Neural crest cell (in vitro differentiated cells): ENCODE measurements at places on chromosomes 16 and 17.
A peak's percentile ranks its signal among the peaks of the same experiment; 100 is the strongest.

- no peaks in the 10 kb centered on the region for H3K27me3 ChIP-seq
- peaks cover 26% of the 10 kb centered on the region for H3K4me1 ChIP-seq
- no peak for DNase-seq
- peaks cover 3% of the 10 kb centered on the region for H3K36me3 ChIP-seq
These were observed 3.2 kb upstream of the MRPL58 start for GRCh38 chr17:75009139-75009724.

- no peak overlapping the region for H3K27ac ChIP-seq
- H3K27me3 ChIP-seq, result no peaks in the 10 kb centered on the region
- no peak overlapping the region for H3K4me3 ChIP-seq
These were observed 33.6 kb upstream of the MED13 start for GRCh38 chr17:62098623-62099231.

- H3K36me3 ChIP-seq, result peaks cover 11% of the 10 kb centered on the region
- no peak overlapping the region for H3K27ac ChIP-seq
- no peaks in the 10 kb centered on the region for H3K4me1 ChIP-seq
- peak; percentile 50 for DNase-seq
- H3K27me3 ChIP-seq, result no peaks in the 10 kb centered on the region
These were observed 42.0 kb downstream of the MGAT5B start for GRCh38 chr17:76909971-76910760.

DNA sequence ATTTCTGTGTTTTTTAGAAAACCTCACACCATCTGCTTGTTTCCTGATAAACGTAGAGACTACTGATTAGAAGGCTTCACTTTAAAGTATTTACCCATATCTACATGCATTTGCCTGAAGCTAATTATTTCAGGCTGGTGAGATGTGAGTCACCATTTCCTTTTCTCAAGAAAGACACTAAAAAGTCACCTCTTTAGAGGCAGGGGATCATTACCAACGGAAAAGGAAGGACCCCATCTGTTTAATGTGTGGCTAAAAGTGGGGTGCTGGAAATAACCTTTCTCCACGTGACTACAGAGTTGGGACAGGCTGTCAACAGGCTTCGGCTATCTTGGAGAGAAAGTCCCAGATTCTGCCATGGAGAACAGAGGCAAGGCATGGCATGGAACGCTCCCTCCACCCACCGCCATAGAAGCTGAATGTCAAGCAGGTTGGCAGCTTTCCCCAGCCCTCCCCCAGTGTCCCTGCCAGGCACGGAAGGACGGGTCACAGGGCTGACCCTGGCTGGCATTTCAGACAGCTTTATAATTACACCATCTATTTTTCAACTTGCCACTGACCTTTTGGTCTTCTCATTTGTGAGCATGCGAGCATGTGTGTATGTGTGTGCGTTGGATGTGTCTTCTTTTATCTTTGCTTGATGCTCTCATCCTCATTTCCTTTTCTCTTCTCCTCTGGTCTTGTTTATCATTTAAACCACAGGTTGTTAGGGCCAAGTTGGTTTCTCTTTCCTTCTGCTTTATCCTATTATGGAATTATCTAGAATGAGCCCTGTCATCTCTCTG is 157.0 kb downstream of the CPPED1 start:
- H3K27me3 ChIP-seq, result peaks cover 15% of the 10 kb centered on the region
- DNase-seq, result no peak
- no peak overlapping the region for H3K27ac ChIP-seq
- no peak overlapping the region for H3K4me3 ChIP-seq
- H3K4me1 ChIP-seq, result peaks cover 12% of the 10 kb centered on the region
- H3K36me3 ChIP-seq, result no peaks in the 10 kb centered on the region

DNA sequence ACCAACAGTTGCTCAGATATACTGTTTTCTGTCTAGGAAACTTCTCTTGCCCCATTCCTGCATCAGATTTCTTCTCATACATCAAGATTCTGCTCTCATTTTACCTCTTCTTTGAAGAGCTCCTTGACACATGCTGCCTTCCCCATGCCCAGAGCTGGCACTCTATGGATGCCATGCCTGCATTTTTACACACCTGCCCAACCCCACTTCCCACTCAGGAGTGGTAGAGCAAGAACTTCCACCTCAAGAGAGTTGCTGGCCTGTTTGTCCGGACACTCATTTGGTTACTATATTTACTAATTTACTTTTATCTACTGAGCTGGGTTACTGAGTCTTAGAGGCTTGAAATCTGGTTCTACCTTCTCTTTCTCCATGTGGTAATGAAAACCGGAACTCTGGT is 98.3 kb upstream of the HLF start:
- peaks cover 17% of the 10 kb centered on the region for H3K36me3 ChIP-seq
- no peak overlapping the region for H3K4me3 ChIP-seq
- H3K4me1 ChIP-seq, result no peaks in the 10 kb centered on the region
- DNase-seq, result no peak
- no peaks in the 10 kb centered on the region for H3K27me3 ChIP-seq

GRCh38 chr16:54437401-54437800 is 150.8 kb upstream of the IRX3 start:
- H3K36me3 ChIP-seq, result no peaks in the 10 kb centered on the region
- no peak overlapping the region for H3K4me3 ChIP-seq
- no peak for DNase-seq
- H3K27me3 ChIP-seq, result peaks cover 28% of the 10 kb centered on the region
- no peak overlapping the region for H3K27ac ChIP-seq
- H3K4me1 ChIP-seq, result peaks cover 8% of the 10 kb centered on the region

GRCh38 chr17:39738568-39738901 is 797 bp downstream of the GRB7 start:
- H3K27me3 ChIP-seq, result peaks cover 89% of the 10 kb centered on the region
- no peak for DNase-seq
- no peaks in the 10 kb centered on the region for H3K36me3 ChIP-seq
- no peak overlapping the region for H3K4me3 ChIP-seq

DNA sequence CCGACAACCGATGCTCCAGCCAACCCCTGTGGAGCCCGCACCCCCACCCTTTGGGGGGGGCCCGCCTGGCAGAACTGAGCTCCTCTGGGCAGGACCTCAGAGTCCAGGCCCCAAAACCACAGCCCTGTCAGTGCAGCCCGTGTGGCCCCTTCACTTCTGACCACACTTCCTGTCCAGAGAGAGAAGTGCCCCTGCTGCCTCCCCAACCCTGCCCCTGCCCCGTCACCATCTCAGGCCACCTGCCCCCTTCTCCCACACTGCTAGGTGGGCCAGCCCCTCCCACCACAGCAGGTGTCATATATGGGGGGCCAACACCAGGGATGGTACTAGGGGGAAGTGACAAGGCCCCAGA is 17.9 kb downstream of the NGFR start:
- peaks cover 14% of the 10 kb centered on the region for H3K27me3 ChIP-seq
- H3K36me3 ChIP-seq, result peaks cover 10% of the 10 kb centered on the region
- no peak overlapping the region for H3K27ac ChIP-seq
- no peak overlapping the region for H3K4me3 ChIP-seq

- H3K27me3 ChIP-seq, result peaks cover 13% of the 10 kb centered on the region
- DNase-seq, result no peak
- peaks cover 59% of the 10 kb centered on the region for H3K4me1 ChIP-seq
- H3K27ac ChIP-seq, result no peak overlapping the region
- no peak overlapping the region for H3K4me3 ChIP-seq
These were observed 5.6 kb downstream of the RARA start for GRCh38 chr17:40314584-40314956.

DNA sequence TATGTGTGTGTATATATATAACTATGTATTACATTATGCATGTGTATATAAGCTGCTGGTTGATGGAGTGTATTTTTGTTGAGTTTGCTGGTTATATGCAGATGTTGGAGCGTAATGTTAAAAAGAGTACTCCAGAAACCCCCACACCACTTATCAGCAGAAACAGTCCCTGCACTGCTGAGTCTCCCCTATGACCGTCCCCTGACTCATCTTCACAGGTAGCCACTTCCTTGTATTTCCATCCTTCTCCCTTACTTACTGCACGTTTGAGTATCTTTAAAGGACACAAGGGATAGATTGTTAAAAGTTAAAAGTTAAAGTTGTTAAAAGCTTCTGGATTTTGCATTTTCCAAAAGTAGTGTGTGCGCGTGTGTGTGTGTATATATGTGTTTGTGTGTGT is 853.9 kb upstream of the EEF2KMT start:
- H3K4me3 ChIP-seq, result no peak overlapping the region
- DNase-seq, result no peak
- no peaks in the 10 kb centered on the region for H3K27me3 ChIP-seq

GRCh38 chr17:70034158-70034557 is 40.9 kb upstream of the KCNJ16 start:
- no peaks in the 10 kb centered on the region for H3K27me3 ChIP-seq
- H3K36me3 ChIP-seq, result peaks cover 2% of the 10 kb centered on the region
- H3K4me3 ChIP-seq, result no peak overlapping the region
- peaks cover 5% of the 10 kb centered on the region for H3K4me1 ChIP-seq

GRCh38 chr17:45342871-45343526 is 26.2 kb upstream of the MAP3K14 start:
- no peak for DNase-seq
- H3K27me3 ChIP-seq, result no peaks in the 10 kb centered on the region
- no peak overlapping the region for H3K4me3 ChIP-seq
- no peaks in the 10 kb centered on the region for H3K36me3 ChIP-seq

GRCh38 chr17:5707482-5707881 is 123.2 kb upstream of the NLRP1 start:
- DNase-seq, result no peak
- no peak overlapping the region for H3K27ac ChIP-seq
- H3K4me1 ChIP-seq, result peaks cover 28% of the 10 kb centered on the region
- H3K4me3 ChIP-seq, result no peak overlapping the region
- no peaks in the 10 kb centered on the region for H3K36me3 ChIP-seq
